ENCODE measurements at places on chromosomes 7 and 10.

- DNase-seq, result peak; percentile 81
These were observed 84.1 kb downstream of the GNAI1 start for GRCh38 chr7:80218723-80219122.

DNA sequence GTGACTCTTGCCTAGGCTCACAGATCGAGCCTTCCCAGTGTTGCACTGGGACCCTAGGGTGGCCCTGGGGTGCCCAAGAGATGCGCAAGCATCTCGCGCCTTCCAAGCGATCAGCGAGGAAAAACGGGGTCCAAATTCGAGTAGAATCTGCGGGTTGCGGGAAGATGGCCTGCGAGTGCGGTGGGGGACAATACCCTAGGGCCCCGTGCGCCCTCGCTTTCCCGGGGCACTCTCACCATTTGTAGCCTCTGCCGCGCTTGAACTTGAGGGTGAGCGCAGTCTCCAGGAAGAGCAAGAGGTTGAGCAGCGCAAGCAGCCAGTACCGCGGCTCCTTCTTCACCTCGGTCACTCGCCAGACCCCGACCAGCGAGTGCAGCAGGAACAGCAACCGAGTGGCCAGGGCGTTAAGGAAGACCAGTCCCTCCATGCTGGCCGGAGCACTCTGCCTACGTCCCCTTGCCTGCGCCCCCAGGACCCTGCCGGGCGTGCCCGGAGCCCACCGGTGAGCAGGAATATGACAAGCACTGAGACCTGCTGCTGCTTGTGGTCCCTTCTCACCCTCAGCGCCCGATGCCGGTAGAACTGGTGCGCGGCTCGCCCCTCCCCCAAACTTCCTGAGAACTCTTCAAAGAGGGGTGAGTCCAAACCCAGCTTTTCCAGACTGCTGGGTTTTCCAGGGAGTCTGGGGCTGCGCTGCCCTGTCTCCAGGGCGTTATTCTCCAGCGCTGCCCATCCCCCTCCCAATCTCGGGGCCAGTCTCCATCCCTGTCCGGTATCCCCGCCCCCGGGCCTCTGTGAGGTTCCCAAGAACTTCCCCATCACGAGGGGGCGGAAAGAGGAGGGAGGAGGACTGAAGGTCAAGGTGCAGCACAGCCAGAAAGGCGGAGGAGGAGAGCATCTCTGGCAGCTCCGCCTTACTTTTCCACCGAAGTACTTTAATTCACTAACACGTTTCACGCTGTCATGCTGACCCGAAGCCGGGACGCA lies at the start of gene TMEM26:
TMEM26 (minus strand) TSS at position 727 of the 987 bp plus-strand sequence; CDS start at position 427, 300 bp downstream.
- no peak for DNase-seq

- DNase-seq, result no peak
These were observed 7.4 kb downstream of the RASSF4 start for GRCh38 chr10:44966816-44967509.

- peak; percentile 59 for DNase-seq
These were observed 2.9 kb downstream of the MNX1 start for GRCh38 chr7:157007470-157008066.

DNA sequence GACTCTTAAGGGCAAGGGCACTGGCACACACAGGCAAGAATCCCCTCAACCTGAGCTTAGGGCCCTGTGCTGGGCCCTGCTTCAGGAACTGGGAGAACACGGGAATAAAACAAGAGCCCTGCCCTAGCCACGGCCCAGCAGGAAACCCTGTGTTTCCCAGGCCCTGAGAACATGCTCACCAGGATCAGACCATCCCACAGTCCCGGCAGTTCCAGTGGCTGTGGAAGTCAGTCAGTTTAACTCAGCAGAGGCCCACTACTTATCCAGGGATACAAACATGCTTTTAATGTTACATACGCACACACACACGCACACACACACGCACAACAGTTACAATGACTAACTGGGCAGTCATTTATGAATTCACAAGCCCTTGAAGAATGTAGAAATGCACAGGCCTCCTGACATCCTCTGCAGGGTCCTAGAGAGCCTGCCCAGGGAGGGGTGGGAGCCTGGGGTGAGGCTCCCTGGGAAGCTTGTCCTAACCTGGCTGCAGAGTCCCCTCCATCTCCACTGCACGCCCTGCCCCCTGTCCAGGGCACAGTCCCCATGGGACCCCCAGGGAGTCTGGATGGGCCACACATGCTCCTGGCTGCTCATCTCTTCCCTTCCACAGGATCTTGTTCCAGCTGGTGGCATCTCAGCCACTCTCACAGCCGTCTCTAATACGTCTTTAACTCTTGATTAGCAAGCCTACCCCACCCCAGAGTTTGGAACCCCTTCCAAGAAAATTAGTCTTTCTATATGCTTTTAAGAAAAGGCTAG lies 97.6 kb downstream of the TCERG1L start:
- DNase-seq, result no peak

- DNase-seq, result no peak
These were observed 156.8 kb upstream of the PHYHIPL start for GRCh38 chr10:59019603-59020002.

GRCh38 chr7:73749931-73750776 lies 11.6 kb upstream of the ABHD11 start:
- no peak for DNase-seq

- DNase-seq, result no peak
These were observed 96.3 kb downstream of the LRRTM3 start for GRCh38 chr10:67022099-67022498.

DNA sequence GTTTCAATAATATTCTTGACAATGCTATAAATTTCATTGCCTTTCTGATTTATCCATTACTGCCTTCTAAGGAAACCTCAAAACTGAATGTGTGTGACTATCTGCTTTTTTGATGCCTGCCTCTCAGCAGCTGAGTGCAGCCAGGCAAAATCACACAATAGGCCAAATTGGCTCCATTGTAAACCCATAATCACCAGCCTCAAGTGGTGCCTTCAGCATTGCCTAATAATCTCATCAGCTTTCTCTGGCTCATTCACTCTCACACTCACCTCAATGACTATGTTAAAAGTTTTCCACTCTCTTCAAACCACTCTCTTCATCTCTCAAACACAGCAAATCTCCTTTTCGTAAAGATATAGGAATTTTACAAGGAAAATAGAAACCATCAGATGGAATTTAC lies 182.5 kb upstream of the COL1A2 start:
- DNase-seq, result no peak

- no peak for DNase-seq
These were observed 721.5 kb downstream of the GRID1 start for GRCh38 chr10:85645053-85645452.

DNA sequence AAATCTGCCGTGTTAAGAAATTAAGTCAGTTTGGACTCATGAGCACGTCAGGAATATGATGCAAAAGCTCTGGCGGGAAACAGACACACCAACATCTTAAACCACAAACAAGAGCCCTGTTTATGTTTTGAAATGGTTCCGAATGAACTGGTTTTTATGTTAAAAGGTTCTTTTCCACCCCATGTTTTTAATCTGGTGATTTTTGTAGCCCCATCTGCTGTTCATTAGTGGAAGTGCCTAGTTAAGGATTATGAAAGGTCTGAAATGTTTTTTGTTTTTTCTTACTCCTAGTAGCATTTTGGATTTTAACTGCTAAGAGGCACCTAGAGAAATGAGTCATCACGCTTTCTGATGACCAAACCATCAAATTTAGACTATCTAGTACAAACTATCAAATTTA lies 404.1 kb upstream of the MKI67 start:
- DNase-seq, result peak; percentile 4

DNA sequence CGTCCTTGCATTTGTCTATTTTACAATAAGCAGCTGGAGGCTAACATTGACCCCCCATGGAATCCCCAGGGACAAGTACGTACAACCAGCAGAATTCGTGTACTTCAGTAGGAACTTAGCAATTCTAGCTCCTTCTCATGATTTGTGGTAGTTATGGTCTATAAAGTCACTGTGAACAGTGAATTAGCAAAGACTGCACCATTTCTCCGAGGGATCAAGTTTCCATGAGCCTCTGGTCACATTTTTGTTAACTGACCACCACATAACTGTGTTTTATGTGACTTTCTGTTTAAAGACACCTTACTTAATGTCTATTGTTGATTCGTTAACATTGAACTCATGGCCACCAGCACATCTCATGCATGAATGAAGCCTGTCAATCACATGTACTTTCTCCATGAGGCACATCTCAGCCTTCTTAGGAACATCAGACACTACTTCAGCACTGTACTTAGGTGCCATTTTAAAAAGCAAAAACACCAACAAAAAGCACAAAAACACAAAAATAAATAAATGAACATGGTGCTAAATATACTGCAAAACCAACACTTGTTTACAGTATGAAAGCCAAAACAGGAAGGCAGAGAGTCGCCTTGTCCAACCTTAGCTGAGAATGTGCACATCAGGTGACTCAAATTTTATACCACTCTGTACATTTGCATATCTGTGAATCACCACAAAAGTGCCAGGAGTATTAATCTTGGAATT lies 9.0 kb upstream of the UCN3 start:
- no peak for DNase-seq

GRCh38 chr7:155228894-155229293 lies 68.8 kb upstream of the INSIG1 start:
- no peak for DNase-seq

- no peak for DNase-seq
These were observed 38.7 kb downstream of the LDB3 start for GRCh38 chr10:86706977-86707376.

DNA sequence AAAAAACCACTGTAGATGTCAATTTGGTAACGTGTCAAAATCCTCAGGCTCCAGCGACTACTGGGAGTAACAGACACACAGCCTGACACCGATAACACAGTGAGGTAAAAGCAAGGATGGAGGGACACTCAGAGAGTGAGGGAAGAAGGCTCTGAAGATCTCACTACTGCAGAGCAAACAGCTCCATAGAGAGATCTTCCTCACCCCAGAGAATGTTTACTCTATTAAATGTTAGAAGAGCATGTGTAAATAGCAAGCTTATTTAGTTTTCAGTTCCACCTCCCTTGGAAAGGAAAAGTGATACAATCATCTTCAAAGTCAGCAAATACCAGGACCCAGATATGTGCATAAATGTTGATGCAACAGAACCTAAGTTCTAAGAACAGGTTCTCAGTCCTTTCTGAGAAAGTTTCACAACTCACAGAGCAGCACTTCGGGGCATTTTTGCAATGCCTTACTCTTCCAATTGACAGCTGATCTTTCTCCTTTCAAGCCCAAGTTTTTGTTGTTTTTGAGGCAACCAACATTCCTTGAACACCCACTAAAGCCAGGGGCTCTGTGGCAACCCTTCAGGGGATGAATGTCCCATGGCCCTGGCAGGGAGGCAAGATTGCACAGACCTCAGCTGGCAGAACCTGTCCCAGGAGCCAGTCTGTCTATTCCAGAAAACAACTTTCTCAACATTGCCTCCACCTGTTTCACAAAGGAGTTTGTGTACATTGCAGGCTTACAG lies 177.4 kb downstream of the SFMBT2 start:
- no peak for DNase-seq
